ENCODE measurements at places on chromosomes 2 and 18. TPM values are rescaled to one million over a fixed set of nuclear protein-coding genes. Genes with fewer than 3 reads are reported as not detected.

The REG3G gene
- polyA plus RNA-seq, result 19.4 TPM

The RESP18 gene
- polyA plus RNA-seq, result not detected

DNA sequence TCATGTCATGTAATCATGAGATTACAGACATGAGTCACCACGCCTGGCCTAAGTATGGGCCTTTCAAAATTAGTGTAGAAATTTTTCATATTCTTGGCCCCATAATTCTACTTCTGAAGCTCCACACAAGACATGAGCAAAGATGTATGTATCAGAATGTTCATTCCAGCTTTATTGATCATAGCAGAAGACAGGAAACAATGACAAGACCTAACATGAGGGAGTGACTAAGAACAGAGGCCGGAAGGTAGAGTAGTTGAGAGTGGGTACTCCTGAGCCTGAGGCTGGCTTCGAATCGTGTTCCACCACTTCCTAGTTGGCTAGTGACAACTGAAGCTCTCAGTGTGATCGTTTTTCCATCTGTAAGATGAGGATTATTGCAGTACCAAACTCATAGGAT, 89.3 kb downstream of the ARMC9 start:
- H3K4me3 ChIP-seq, result no peak overlapping the region
- no peak for DNase-seq
- peaks cover 2% of the 10 kb centered on the region for H3K36me3 ChIP-seq
- H3K4me1 ChIP-seq, result no peaks in the 10 kb centered on the region
- H3K27ac ChIP-seq, result no peak overlapping the region

GRCh38 chr18:35141077-35141476, 99.8 kb upstream of the ZNF397 start:
- no peak for DNase-seq
- H3K27me3 ChIP-seq, result no peaks in the 10 kb centered on the region
- H3K4me1 ChIP-seq, result peaks cover 5% of the 10 kb centered on the region
- H3K4me3 ChIP-seq, result no peak overlapping the region
- H3K36me3 ChIP-seq, result peaks cover 3% of the 10 kb centered on the region
- no peak overlapping the region for H3K27ac ChIP-seq

DNA sequence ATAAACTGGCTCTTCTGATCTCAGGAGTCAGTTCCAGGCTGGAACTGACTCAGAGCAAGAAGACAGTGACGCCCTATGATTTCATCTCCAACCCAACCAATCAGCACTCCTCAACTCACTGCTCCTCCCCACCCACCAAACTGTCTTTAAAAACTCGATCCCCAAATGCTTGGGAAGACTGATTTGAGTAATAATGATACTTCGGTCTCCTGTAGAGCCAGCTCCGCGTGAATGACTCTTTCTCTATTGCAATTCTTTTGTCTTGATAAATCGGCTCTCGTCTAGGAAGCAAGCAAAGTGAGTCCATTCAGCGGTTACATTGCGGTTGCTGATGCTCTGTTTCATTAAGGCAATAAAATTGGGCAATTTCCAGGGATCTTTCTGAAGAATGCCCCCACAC, 1025.3 kb upstream of the CNTNAP5 start:
- H3K27me3 ChIP-seq, result no peaks in the 10 kb centered on the region
- DNase-seq, result no peak
- H3K27ac ChIP-seq, result no peak overlapping the region
- H3K4me3 ChIP-seq, result no peak overlapping the region
- no peaks in the 10 kb centered on the region for H3K4me1 ChIP-seq
- no peaks in the 10 kb centered on the region for H3K36me3 ChIP-seq

DNA sequence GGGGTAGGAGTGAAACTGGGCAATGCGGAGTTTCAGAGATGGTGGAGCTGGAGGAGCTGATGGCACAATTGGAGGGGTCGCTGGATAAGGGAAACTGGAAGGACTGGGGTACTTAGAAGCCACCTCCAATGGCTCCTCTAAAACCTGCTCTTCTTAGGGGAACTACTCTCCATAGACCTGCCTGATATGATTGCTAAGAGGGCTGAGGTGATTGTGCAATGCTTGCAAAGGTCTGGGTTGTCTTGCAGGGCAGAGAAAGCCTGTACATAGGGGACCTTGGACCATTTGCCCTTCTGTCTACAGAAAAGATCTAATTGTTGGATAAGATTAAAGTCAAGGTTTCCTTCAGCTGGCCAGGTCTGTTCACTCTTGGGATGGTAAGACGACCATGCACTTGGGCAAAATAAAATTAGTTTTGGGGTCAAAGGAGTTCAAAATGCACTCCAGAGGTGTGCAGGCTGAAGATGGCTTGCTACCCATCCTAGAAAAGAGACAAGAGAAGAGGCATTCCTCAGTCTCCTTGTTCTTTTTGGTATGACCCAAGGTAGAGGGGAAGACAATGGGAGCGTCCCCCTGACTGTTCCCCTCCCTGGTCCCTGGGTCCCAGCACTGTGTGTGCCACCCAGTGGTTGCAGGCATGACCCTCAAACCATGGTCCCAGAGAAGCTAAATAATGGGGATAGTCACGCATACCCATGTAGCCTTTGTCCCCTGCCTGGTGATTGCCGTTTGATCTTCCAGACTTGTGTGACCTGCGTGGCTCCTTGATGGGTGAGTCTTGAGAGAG, 41.1 kb downstream of the STK17B start:
- no peak overlapping the region for H3K27ac ChIP-seq
- H3K4me3 ChIP-seq, result no peak overlapping the region

GRCh38 chr2:2588777-2589176, 257.7 kb upstream of the MYT1L start:
- no peak overlapping the region for H3K27ac ChIP-seq
- H3K4me1 ChIP-seq, result no peaks in the 10 kb centered on the region
- no peaks in the 10 kb centered on the region for H3K27me3 ChIP-seq
- H3K36me3 ChIP-seq, result no peaks in the 10 kb centered on the region

DNA sequence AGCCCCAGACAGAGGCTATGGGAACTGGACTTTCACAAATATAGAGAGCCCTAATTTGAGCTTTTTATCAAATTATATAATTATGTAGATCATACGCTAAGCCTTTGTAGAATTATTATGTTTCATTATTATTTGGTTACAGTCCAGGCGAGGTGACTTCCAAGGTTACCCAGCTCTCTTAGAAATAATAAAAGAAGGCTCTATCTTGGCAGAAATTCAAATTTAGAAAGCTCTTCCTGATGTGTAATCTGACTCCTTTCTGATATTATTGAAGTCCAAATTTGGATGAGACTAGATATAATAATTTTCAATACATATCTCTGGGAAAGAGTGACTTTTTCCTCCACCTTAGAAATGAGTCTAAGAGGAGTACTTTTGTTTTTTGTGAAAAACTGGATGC, 4.8 kb upstream of the SLC38A11 start:
- no peak overlapping the region for H3K4me3 ChIP-seq
- DNase-seq, result no peak
- no peaks in the 10 kb centered on the region for H3K4me1 ChIP-seq
- no peaks in the 10 kb centered on the region for H3K27me3 ChIP-seq

All from kidney (tissue), 22 donors.